ENCODE measurements at places on chromosomes 3 and 15.
A peak's percentile ranks its signal among the peaks of the same experiment; 100 is the strongest.

GRCh38 chr15:95019907-95020306 lies 788.5 kb downstream of the MCTP2 start:
- DNase-seq, result no peak

DNA sequence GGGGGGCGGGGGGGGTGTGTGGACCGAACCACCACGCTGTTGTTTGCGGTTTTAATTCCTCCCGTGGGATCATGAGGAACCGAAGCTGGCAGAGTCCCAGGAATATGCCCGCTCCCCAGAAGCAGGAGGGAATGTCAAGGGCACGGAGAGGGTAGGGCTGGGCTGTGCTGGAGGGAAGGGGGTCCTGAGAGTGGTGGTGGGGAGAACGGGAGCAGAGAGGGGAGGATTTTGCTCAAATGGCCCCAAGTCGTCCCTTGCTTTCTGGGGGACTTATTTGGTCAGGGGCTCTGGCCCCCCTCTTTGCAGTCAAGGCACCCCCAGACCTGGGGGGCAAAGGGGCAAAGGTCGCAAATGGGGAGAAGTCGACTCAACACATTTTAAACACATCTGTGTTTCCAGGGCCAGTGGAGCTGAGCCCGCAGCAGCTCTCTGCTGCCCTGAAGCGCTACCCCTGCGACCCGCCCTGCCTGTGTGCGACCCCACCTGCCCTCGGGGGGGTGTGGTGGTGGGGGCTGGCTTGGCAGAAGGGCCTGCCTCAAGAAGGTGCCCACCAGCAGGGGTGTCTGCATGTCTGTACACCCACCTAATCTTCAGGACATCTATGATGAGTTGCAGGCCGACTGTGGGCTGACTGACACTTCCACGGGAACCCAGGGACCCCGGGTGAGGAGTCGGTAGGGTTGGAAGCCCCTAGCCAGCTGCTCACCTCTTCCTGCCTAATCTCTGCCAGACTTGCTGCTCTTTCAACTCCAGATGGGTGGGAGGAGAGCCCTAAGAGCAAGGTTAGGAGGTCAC lies 602 bp upstream of the ATP2B2 start:
- no peak for DNase-seq

DNA sequence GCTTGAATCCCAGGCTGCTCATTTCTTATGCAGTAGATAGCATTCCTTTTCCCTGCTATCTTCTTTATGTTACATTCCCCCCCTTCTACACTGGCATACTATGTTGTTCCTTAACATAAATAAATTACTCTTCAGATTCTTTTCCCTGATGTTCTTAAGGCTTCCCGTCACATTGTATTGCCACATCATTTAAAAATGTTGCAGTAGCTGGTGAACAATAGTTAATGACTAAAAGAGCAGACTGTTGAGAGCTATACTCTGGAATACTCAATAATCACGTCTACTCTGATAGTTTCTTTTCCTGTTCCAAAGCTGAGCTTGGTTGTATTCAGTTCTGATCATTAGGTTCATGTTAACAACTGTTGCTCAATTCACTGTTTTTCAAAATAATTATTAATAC lies 219.9 kb downstream of the CHST2 start:
- DNase-seq, result no peak

GRCh38 chr3:116007000-116007399 lies 383.7 kb downstream of the GAP43 start:
- DNase-seq, result no peak

- no peak for DNase-seq
These were observed 340.3 kb downstream of the NTRK3 start for GRCh38 chr15:87916208-87916607.

DNA sequence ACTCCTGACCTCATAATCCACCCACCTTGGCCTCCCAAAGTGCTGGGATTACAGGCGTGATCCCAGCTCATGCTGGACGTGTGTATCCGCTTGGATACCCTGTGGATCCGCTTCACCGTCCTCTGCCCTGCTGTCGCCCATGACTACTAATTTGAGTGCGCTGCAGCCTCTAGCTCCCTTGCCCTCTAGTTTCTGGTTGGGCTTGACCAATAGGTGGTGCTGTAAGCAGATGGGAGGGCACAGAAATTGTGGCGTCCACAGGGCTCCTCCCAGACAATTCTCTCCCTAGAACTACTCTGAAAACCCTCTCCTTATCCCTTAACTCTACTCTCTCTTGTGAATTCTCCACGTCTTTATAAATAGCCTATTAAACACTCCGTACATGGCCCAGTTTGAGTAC lies 36.2 kb downstream of the ZPLD1 start:
- DNase-seq, result peak; percentile 60

DNA sequence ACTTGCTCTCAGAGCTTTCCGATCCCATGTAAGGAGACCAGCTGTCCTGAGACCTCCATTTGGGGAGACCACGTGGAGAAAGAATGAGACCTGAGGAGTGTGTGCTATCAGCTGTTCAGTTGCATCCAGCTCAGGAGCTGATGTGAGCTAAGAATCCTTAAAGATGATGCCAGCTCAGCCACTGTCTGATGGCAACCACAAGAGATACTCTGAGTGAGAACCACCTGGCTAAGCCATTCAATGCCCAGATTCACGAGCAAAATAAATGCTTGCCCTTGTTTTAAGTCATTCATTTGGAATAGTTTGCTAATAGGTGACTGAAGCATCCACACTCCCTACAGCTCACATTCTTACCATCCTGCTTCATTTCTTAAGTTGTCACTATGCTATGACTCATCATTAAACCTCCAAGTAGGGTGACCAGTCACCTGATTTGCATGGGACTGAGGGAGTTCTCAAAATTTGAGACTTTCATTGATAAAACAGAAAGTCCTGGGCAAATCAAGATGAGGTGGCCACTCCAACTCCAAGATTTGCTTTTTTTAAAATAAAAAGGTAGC lies 56.4 kb downstream of the SPTSSB start:
- DNase-seq, result no peak

GRCh38 chr15:69664572-69665571 lies 212.3 kb downstream of the RPLP1 start:
- DNase-seq, result no peak

DNA sequence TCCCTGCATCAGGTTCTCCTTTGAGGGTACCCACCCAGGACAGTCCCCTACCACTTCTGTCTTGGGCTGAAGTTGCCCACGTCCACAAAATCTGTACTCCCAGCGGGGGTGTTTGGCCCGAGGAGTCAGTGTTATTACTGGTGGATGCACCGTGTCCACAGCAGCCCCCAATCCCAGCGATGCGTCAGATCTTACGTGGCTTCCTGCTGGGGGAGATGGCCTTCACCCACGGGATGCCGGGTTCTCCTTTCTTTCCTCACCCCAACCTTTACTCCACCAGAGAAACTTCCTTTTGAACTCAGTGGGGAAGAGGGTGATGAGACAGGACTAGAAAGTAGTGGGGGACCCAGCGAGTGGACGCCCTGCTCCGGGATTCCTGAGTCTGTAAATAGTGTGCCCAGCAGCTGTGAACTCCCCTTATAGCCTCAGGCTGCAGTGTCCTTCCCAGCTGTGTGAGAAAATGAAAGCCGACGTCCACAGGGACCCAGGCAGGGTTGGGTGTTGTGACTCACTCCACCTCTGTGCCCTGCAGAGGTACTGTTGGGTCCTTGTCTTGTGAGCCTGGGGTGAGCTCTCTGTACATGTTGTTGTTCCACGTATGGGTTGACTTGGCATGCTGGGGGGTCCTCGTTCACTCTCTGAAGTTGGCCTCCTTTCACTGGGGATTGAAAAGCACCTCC lies 31.5 kb downstream of the CRTAP start:
- no peak for DNase-seq

GRCh38 chr15:99019558-99020540 lies 12.3 kb upstream of the PGPEP1L start:
- DNase-seq, result no peak
